ENCODE measurements at places on chromosomes 3 and 15.

GRCh38 chr15:39792844-39793335 is 10.2 kb upstream of the FSIP1 start:
- no peak for DNase-seq

DNA sequence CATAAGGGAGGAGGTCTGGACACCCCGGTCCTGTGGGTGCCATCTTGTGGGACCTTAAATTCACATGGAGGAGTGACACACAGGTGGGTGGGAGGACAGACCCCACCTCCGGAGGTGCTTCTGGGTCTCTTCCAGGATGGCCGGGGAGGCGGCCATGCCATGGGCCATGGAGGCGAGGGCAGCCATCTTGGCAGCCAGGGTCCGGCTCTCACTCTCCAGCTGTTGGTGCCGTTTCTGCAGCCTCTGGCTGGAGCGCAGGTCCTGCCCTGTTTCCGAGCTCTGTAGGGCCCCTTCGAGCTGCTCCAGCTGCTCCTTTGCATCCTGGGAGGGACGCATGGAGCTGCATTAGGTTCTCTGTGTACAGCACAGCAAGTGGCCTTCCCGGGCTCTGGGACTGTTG is 19.1 kb downstream of the SPTBN5 start:
- DNase-seq: no peak

DNA sequence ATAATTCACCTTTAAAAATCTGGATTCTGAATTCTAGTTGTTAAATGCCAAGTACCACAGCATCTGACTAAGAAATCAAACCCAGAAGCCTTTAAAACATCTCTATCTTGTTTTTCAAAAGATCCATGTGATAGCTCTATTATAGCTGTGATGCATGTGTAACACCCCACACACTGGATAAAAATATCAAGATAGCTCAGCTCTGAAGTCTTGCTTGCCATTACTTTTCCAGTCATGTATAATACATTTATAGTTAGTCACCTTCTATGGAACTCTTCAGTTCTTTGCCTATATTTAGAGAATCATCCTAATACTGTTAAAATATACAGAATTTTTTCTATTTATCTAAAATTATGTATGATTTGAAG is 11.6 kb downstream of the ARPP19 start:
- DNase-seq: no peak

DNA sequence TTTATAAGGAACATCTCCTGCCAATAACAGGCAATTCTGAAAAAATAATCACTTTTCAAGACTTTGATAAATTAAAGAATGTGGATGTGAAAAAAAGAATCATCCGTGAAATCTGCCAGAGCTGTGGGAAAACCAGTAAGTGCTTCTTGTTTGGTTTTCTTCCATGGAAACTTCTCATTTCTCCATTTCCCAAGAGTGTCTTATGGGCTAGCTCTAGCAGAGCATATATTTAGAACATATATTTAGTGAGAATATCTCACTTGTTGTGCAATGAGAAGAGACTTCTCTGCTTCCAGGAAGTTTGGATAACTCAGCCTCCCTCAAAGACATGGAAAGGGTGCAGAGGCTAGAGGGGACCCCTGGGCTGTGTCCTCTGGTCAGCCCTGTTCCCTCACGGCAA is 49.9 kb downstream of the COL6A5 start:
- DNase-seq: no peak

DNA sequence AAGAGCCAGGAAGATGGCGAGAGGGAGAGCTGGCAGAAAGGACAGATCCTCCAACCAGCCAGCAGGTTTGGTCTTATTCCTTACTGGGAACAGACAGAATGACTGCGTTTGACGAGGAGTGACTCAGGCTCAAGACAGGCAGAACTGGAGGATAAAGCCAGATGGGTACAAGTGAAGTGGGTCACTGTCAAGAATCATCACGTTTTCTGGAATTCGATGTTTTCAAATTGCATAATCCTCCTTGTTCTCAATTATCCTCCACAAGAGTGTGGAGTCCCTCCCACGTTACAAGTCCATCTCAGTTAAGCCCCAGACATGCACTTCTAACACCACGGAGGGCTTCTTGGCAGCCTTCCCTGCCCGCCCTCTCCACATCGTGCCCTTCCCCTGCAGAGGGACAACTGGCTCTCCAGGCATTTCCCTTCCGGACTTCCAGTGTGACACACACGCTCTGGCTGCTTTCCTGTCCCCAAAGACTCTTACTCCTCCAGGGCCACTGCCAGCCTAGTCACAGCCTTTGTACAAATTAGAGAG is 183.1 kb downstream of the CHST2 start:
- DNase-seq: peak; percentile 66

GRCh38 chr3:69342074-69342473 is 43.8 kb downstream of the FRMD4B start:
- DNase-seq: peak; percentile 47

DNA sequence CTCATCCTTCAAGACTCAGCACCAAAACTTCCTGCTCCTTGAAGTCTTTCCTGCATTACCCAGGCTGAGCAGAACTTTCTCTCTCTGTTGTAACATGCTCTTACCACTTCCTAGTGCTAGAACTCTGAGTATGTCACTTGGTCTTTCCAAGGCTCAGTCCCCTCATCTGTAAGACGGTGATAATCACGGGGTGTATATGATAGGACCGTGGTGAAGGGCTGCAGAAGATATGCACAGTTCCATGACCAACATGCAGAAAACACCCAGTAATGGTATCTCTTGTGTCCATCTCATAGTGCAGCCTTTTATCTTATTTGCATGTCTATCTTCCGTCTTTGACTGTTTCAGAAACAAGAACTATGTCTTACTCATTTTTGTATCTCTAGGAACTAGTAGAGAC is 154.5 kb downstream of the ZNF621 start:
- no peak for DNase-seq

DNA sequence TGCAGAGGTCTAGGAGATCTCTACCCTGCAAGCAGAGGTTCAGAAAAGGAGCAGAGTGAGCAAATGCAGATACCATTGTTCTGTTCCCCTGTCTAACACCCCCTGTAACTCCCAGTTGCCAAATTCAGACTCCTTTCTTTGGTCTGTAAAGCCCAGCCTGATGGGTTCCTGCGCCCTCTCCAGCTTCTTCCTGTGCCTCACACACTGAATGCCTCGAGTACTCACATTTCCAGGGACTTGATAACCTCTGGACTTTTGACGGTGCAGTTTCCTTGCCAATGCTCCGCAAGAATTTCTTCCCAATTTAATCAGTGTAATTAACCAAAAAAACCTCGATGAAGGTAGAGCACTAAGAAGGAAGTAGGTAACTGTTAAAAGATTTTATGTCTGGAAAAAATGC is 19.3 kb downstream of the PDE8A start:
- DNase-seq: no peak

GRCh38 chr15:78368651-78369050 is 28.5 kb downstream of the CRABP1 start:
- DNase-seq: no peak

GRCh38 chr3:9213019-9213634 is 36.3 kb downstream of the SRGAP3 start:
- DNase-seq: no peak

DNA sequence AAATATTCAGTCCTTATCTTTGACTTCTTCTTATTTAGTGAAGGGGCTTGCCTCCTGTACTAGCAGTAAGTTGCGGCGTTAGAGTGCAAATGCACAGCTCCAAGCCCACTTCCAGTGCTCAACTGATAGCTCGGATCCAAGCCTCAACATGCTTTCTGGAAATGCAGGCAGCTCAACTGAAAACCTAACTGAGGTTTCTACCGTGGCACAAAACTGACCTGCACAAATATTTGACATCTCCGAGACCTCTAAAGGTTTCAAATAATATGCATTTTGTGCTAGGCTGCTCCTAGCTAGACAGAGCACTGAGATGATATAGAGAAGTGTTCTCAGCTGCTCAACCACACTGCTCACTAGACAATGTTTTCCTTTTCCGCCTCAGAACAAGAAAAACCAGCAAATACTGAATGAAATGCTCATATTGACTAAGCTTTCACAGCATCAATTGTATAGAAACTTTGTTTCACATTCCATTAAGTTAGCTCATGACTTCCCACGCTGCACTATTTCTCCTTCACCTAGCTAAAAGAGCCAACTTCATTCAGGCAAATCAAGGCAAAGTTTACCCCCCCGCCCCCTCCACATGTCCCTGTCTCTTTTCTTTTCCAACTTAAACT is 822 bp downstream of the ZNF385D start:
- peak; percentile 68 for DNase-seq

DNA sequence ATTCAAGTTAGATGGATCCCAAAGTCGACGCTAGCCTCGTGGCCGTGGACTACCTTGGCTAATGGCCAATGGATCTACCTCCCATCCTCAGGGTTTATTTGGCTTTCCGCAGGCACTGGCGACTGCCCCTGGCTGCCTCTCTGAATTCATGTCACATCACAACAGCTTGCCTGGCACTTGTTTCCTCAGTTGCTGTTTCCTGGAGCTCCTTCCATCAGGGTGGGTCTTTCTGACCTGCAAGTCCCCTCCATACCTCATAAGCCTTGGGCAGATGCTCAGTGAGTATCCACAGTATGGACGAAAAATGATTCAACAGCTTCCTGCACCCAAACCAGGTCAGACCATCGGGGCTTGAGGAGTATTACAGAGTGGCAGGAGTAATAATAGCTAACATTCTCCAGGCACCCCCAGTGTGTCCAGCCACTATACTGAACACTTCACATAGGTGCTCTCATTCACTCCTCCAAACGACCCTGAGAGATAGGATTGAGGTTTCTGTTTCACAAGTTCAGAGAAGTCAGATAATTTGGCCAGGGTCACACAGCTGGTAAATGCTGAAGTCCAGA is 311.5 kb downstream of the TLE3 start:
- no peak for DNase-seq

- DNase-seq: no peak
Observed at GRCh38 chr15:77547801-77548588, 84.7 kb downstream of the LINGO1 start.

DNA sequence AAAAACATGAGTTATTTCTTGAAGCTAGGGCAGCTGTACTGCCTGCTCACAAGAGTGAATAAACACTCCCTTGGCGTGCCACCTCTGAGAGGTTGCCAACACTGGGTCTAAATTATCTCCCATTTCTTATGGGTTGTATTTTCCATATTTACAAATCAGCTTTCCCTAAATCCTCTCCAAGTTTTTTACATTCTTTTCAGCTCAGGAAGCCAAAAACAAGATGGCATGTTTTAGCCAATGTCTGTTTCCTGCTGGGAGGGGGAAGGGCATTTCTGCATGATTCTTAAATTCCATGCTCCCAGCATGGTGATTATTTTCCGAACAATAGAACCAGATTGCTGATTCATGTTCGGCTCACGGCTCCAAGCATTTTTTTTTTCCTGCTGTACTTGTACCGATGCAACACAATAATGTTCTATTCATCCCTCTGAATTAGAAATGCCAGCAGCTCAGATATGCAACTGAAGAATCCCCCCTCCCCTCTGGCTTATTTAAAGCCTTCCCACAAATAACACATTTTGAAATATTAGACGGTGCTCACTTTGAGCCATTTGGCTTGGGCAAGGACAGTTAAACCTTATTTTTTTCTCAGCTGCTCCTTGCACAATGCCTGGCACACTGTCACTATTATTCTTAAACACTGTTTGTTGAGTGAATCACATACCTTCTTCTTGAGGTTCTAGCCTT is 252.5 kb downstream of the THRB start:
- peak; percentile 72 for DNase-seq

GRCh38 chr15:54250326-54250725 is 272.1 kb downstream of the UNC13C start:
- no peak for DNase-seq

DNA sequence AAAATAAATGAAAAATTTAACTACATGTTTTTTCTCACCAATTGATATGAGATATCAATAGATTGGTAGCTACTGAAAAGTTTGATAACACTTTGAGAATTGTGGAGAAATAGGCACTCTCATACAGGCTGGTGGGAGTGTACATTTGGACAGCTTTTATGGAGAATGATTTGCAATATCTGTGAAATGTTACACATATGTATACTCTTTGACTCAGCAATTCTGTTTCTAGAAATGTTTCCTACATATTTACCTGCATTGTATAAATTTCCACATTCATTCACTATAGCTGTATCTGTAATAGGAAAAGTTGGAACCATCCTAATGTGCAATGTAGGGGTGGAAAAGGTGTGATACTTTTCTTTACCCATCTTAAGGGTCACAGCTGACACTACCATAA is 1.9 kb upstream of the KIF23 start:
- no peak for DNase-seq

DNA sequence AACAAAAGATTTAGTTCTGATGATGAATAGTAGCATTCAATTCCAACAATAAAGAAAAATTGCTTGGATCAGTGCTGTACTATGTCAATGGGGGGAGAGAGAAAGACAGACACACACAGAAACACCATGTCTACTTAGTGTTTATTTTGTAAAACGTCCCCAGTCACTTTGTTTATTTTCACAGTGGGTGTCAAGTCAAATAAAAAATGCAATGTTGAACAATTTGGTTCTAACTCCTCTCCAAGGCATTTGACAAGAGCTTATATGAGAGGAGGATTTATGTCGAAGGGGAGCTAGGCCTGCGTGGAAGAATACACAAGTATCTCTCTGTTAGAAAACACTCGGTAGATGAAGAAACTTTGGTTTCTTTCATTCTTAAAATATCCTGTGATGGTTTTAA is 201.7 kb upstream of the SLC2A2 start:
- DNase-seq: no peak

DNA sequence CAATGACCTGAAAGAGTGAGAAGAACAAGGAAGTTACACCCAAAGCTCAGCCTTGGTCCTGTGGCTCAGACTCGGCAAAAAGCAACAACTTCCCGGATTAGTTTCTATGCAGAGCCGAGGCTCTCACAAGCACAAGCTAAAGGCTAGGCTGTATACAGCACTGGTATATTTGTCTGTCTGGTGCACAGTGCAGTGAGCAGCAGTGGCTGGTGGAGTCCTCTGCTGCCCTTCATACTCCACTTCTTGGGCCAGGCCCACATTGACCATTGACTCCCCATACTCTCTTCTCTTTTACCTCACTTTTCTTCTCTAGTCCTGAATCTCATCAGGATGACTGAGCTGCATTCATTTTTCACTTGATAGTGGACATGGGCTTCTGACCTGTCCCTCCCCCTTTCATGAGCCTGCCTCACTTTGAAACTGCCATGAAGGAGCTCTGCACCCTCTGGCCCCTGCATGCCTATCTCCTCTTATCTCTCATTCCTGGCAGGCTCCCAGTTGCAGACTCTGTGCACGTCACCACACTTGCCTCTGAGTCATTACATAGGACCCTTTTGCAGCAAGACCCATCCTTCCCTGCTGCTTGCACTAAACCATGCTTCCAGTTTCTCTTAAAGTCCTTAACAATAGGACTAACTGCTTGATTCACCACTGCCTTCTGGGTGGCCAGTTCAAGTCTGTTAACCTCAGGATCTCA is 379.3 kb downstream of the NTRK3 start:
- peak; percentile 14 for DNase-seq

GRCh38 chr15:42595626-42596240 is 20.3 kb downstream of the STARD9 start:
- DNase-seq: no peak

- DNase-seq: no peak
Observed at GRCh38 chr15:88647351-88648105, 8.7 kb downstream of the ISG20 start.

- DNase-seq: no peak
Observed at GRCh38 chr15:93190238-93190637, 101.2 kb upstream of the RGMA start.

GRCh38 chr3:136239094-136239493 is 11.0 kb upstream of the PCCB start:
- no peak for DNase-seq

All from kidney tubule cell (primary cell).